GM23338 (cell line): ENCODE measurements at places on chromosomes 4 and X.

- no peak for DNase-seq
Measured at GRCh38 chr4:83174844-83175414, 60.4 kb upstream of the PLAC8 start.

DNA sequence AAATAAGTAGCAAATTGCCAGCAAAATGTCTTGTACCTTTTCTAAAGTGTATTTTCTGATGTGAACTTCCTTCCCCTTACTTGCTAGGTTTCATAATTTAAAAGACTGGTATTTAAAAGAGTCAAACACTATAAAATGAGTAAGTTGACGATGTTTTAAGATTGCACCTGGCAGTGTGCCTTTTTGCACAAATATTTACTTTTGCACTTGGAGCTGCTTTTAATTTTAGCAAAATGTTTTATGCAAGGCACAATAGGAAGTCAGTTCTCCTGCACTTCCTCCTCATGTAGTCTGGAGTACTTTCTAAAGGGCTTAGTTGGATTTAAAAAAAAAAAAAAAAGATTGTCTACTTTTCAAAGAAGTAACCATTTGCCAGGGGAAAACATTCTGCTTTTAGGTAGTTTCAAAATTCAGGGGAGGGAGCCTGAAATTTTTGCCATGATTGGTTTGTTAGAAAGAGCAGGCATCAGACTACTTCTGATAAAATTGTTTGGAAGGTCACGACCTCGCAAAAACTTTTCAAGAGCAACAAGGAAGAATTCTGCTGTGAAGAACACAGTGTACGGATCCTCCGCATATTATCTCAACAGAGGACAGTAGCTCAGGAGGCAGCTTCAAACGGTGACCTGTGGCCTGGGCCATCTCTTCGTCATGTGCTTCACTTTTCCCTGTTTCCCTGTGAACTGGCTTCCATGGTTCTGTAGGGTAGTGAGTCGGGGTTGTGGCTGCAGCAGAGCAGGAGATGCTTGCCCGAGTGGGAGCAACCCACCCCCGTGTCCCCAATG lies 66.1 kb downstream of the CDS1 start:
- DNase-seq: no peak

DNA sequence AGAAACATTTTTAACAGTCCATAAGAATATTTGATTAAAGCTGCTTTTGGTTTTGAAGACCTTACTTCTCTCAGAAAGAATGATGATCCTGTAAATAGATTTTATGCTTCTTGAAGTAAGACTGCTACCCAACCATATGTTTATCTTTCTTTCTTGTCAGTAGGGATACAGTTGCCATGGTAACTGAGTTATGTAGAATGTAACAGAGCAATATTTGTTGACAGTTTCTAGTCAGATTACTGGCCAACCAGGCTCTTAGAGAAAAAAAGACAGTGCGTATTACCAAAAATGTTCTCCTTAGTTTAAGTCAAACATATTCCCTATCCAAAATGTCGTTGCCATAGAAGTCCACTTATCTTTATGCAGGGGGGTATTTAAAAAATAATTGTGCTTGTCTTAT lies 456.8 kb downstream of the PRR32 start:
- DNase-seq: no peak

- no peak for DNase-seq
Measured at GRCh38 chrX:21932292-21933002, 8.1 kb upstream of the SMS start.

- no peak for DNase-seq
Measured at GRCh38 chr4:5870701-5871100, 22.2 kb downstream of the CRMP1 start.

- peak; percentile 80 for DNase-seq
Measured at GRCh38 chrX:40109288-40110008, 11.7 kb upstream of the BCOR start.

GRCh38 chr4:183328832-183329231 lies 6.6 kb upstream of the CLDN24 start:
- DNase-seq: no peak

GRCh38 chr4:3660086-3660927 lies 105.9 kb upstream of the ADRA2C start:
- no peak for DNase-seq

DNA sequence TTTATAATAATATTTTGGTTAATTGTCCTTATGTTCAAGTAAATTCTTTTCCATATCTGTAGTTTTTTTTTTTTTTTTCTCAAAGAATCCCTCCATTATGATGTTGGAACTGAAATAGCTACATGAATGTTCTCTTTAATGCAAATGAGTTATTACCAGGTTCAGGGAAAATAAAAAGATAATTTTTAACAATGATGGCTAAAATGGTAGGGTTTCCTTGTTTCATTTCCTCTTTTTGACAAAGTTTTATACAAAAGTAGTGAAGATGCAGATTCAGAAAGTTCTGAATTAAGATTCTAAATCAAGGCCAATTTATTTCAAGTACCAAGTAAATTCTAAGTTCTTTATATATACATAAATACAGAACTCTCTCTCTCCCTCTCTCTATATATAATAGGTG lies 779.0 kb upstream of the INTU start:
- DNase-seq: no peak

GRCh38 chr4:139782926-139783522 lies 117.4 kb downstream of the MGST2 start:
- no peak for DNase-seq
